ENCODE measurements at places on chromosomes 6 and 20. TPM values are rescaled to one million over a fixed set of nuclear protein-coding genes. Genes with fewer than 3 reads are reported as not detected.

CLPSL2 gene
- 1.3 TPM for total RNA-seq

CRIP3 gene
- 2.2 TPM for total RNA-seq

PRRT1 gene
- 0.15 TPM for total RNA-seq

SEL1L2 gene
- not detected for total RNA-seq

LINC00237 gene
- total RNA-seq = not detected

PDE10A gene
- 0.16 TPM for total RNA-seq

HLA-DQB1 gene
- 119 TPM for total RNA-seq

Data from GM12878 (cell line).